ENCODE measurements at places on chromosomes 3 and 15.
A peak's percentile ranks its signal among the peaks of the same experiment; 100 is the strongest.

DNA sequence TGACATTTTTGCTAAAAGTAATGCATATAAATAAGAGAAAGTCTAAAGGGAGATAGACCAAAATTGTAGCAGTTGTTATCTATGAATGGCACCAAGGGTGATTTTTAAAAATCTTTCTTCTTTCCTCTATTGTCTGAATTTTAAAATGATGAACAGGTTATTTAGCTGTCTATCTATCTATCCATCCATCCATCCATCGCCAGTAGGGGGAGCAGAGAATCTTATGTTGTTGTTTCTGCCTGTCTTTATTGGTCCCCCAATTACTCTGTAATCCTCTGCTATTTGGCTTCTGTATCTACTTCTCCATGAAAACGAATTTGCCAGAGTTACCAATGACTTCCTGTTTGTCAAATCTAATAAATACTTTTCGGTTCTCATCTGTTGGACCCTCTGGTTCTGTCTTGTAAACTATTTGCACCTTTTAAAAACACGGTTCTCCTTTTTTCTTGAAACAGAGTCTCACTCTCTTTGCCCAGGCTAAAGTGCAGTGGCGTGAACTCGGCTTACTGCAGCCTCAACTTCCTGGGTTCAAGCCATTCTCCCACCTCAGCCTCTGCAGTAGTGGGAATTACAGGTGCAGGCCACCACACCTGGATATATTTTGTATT is 86.0 kb downstream of the ECT2 start:
- no peak for DNase-seq

DNA sequence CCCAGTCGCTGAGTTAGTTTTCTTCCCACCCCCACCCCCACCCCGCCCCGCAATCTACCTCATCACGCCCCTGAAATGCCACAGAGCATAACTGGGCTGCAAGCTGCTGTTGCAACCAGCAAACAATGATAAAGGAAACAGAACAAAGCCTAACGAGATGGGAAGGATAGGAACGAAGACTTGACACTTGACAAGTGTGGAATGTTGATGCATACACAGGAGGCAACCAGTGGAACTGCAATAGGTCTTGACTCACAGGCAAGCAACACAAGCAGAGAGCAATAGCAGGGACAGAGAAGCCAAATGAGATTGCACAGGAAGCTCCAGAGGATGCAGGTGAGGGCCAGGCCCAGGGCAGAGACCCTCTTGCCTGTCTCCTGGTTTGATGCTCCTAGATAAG is 225.9 kb downstream of the IGSF11 start:
- DNase-seq, result no peak

GRCh38 chr3:194797555-194798250 is 112.0 kb downstream of the FAM43A start:
- DNase-seq, result no peak

DNA sequence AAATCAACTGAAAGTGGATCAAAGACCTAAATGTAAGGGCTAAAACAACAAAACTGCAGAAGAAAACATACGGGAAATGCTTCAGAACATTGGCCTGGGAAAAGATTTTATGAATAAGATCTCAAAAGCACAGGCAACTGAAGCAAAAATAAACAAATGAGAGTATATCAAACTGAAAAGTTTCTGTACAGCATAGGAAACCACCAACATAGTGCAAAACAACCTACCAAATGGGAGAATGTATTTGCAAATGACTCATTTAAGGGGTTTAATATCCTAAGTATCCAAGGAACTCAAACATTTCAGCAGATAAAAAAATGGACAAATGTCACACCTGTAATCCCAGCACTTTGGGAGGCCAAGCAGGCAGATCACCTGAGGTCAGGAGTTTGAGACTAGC is 489.1 kb downstream of the ROBO1 start:
- DNase-seq, result no peak

GRCh38 chr3:67192466-67192865 is 194.4 kb downstream of the KBTBD8 start:
- DNase-seq, result no peak

- DNase-seq, result no peak
Observed at GRCh38 chr3:55728461-55729100, 241.5 kb upstream of the WNT5A start.

DNA sequence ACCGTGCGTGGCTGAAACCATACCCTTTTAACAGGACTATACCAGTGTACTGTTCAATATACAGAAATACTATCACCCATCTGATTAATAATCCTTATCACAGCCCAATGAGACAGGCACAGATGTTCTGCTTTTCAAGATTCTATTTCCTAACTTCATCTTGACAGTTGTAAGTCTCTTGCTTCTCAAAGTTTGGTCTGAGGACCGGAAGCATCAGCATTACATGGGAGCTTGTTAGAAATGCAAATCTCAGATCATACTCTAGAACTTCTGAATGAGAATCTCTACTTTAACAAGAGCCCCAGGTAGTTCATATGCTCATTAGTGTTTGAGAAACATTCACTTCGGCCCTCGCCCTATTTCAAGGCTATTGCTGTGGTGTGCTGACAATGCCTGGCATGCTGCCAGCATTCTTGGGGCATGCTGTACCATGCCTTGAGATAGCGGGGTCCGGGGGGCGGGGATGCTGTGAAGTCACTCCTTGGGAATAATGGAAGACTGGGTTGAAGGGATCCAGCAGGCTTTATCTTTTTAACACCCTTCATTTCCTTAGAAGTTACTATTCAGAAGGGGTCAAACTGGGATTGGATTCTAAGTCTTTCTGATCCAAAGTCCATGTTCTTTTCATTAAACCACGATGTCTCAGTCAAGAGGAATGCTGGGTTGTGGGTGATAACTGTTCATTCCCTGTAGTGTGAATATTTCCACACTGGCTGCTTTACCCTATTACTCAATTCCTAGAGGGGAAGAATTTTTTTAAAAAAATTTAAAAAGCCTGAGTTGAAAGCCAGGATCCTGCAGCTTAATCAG is 194.7 kb downstream of the LPP start:
- no peak for DNase-seq

GRCh38 chr3:72398781-72399180 is 449.5 kb downstream of the SHQ1 start:
- no peak for DNase-seq

DNA sequence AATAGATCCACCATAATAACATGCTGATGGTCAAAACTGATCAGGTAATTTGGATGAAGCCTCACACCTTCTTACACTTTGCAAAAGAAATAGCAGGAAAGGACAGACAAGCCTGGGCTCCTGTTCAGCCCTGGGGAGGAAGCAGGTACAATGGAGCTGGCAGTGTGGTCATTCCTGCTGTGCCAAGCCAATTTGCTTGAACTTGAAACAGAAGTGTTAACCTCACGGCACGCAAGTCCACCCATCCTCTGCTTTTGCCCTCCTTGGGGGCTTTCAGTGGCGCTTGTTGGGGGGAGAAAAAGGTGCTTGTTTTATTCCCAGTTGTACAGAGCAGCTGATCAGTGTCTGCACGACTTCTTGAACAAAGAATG is 36.8 kb upstream of the RFTN1 start:
- no peak for DNase-seq

DNA sequence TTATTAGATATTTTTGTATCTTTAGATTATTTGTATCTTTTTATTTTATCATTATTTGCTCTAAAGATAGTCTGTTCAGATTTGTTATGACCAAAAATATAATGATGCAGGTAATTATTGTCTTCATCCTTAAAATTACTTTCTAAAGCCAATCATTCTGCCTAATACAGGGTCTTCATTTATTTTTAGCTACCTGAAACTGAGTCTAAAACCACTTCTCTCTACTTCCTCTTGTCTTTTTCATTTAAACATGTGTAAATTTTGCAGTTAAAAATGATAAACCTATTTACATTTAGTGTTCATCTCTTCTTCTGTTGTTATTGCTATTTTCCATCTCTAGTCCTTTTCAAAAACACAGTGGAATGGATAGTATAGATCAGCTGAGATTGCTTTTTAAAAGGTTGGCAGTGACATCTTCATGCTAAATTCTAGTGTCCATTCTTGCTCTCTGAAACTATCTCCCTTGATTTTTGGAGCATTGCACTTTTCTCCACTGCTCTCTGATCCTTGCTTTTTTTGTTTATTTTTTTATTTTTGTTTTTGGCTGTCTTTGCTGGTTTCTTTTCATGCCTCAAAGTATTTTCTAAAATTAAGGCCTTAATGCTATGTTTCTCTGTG is 91.8 kb downstream of the UBE2E2 start:
- DNase-seq, result no peak

DNA sequence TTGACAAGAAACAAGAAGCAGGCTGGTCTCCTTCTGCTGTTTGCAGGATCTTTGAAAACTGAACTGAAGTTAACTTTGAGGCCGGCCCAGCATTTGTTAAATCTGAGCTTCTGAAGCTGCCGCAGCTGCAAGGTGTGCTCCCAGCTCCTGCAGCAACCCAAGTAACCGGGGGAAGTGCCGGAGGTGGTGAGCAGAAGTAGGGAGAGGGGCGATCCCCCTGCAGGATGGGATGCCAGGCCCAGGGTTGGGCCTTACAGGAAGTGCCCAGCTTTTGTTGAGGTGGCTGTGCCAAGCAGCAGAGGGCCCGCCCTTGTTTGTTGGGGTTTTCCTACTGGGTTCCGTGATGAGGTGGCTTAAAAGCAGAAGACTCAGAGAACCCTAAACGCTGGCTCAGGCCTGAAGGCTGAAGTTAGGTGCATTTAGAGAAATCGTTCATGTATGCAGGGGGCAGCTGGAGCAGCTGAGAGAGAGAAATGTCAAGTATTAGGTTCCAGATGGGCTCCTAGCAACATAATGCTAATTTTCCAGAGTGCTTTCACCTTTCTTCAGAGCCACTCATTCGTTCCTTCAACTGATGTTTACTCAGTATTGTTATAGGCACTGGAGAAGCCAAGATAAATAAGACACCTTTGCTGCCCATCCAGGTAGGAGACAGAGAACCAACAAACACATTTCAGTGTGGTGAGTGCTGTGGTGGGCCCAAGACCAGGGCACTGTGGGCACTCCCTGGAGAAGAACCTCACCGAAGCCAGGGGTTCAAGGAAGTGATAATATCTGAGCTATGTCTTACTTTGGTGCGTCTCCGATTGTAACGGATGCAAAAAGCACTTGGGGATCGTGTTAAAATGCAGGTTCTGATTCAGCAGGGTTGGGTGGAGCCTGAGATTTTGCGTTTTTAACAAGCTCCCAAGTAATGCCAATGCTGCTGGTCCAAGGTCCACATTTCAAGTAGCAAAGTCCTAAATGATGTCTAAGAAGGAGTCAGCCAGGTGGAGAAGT is 42.2 kb upstream of the PLCL2 start:
- DNase-seq, result peak; percentile 74

- DNase-seq, result peak; percentile 79
Observed at GRCh38 chr3:169813757-169814517, 1.2 kb upstream of the LRRC34 start.

DNA sequence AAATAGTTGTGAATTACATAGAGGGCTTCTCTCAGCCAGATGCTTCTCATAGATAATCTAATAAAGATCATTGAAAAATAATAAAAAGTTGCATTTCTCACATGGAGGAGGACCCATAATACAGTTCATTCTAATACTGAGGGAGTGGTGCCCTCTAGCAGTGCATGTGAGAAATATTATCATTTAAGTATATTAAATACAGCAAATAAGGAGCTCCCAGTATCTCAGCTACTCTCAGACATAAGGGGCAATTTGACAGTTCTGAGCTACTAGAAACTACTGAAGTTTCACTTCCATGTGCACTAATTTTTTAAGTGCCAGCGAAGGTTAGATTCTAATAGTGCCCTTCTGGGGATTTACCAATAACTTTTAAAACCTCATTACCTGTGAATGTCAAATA is 188.3 kb downstream of the IL5RA start:
- no peak for DNase-seq

DNA sequence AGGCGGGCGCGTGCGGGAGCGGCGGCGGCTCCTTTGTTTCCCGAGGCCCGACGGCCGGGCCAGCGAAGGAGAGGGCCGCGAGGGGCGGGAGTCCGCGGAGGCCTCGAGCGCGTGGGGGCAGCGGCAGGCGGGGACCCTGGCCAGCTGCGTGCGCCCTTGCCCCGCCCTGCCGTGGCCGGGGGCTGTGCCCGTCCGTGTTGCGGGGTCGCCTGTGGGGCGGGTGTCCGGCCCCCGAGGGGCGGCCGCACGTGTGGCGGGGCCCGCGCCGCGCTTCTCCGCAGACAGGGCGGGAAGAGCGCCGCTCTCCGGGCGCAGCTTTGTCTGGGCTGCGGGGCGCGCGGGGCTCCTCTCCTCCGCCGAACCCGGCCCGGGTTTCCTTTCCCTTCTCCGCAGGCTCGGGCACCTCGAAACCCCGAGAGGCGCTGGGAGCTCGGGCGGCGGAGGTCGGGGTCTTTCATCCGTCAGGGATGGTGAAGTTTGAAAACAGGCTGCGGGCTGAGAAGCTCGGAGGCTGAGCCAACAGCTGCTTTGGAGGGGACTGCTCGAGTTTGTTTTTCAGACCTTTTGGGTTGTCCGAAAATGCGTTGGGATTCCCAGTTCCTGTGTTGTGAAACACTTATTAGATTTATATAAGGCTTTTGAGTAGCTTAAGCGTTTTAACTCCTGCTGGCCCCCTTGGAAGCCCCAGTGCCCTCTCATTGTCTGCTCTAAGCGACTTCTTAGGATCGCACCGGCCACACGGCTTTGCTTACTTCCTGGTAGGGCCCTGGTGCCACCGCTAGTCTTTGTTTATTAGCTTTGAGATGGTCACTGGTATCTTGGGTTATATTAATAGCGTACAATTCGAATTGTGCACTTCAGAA is 817 bp downstream of the USP3 start:
- DNase-seq, result peak; percentile 53

DNA sequence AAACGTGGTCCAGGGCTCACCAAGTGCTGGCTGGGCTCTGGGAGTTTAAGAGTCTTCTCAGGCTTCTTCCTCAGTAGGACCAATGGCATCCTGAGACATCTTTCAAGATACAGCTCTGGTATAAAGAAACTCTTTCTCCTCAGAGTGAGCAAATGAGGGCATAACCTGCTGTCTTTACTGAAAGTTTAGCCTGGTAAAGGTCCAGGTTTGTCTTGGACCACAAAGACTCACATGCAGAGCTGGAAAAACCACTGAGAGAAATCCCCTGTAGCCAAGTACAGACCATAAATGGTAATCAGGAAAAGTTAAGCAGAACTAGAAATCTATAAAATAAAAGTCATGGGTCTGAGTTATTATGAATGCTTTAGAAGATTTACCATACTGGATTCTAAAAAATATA is 23.1 kb downstream of the CD47 start:
- no peak for DNase-seq

- DNase-seq, result no peak
Observed at GRCh38 chr3:72549761-72550581, 298.3 kb downstream of the SHQ1 start.

- no peak for DNase-seq
Observed at GRCh38 chr3:138473391-138473790, 39.0 kb downstream of the ESYT3 start.

GRCh38 chr3:71454512-71455403 is 128.8 kb downstream of the FOXP1 start:
- DNase-seq, result no peak

DNA sequence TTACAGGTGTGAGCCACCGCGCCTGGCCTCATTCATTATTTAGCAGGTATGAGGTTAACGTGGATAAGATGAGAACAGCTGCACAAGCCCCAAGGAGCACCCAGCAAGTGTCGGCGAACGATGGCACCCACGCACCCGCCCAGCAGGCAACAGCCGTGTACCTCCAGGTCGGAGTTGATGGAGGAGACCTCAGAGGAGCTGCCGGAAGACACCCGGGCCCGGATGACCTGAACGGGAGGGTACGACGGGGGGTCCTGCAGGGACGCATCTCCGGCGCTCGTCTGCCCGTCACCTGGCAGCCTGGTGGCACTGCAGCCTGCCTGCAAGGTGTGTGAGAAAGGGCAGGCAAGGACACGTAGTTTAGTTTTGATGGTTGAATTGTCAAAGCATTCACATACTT is 29.1 kb downstream of the TMEM44 start:
- no peak for DNase-seq

- DNase-seq, result no peak
Observed at GRCh38 chr3:154973851-154974250, 106.3 kb upstream of the MME start.

Data from activated naive CD4-positive, alpha-beta T cell treated with Interleukin-2 at 50 U/mL for 16 hours (primary cell).